ENCODE measurements at places on chromosomes 2 and 18.

DNA sequence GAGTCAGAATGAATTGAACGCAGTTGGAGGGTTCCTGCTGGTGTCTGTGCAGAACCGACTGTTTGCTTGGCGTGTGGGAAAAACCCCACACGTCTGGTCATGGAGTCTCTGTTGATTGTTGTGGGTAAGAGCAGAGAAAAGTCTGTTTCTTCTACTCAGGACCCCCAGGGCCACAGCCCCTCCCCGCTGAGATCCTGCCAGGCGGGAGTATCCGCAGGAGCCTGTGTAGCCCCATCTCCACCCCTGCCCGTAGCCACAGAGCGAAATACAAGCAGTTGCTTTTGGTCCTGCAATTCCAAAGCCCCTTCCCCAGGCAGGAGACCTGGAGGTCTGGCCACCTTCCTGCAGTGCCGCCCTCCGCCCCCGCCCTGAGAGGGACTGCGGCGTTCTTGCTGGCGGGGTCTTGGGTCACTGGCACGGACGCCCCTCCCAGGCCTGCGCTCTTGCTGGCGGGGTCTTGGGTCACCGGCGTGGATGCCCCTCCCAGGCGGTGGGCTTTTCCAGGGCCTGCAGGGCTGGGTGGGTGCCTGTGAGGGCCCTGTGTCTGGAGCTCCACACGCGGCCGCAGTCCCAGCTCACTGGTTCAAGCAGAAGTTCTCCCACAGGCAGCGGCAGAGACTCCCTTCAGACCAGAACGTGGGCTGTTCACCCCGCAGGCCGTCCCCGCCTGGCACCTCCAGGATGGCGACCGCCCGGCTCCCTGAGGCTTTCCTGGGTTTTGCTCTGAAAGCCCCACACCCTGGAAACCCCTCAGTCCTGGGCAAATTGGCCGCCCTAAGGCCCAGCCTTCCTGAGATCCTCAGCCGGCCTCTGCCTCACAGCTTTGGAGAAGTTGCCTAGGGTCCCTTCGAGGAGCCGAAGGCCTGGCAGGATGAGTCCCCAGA is 76.0 kb upstream of the CTDP1 start:
- no peak for DNase-seq

DNA sequence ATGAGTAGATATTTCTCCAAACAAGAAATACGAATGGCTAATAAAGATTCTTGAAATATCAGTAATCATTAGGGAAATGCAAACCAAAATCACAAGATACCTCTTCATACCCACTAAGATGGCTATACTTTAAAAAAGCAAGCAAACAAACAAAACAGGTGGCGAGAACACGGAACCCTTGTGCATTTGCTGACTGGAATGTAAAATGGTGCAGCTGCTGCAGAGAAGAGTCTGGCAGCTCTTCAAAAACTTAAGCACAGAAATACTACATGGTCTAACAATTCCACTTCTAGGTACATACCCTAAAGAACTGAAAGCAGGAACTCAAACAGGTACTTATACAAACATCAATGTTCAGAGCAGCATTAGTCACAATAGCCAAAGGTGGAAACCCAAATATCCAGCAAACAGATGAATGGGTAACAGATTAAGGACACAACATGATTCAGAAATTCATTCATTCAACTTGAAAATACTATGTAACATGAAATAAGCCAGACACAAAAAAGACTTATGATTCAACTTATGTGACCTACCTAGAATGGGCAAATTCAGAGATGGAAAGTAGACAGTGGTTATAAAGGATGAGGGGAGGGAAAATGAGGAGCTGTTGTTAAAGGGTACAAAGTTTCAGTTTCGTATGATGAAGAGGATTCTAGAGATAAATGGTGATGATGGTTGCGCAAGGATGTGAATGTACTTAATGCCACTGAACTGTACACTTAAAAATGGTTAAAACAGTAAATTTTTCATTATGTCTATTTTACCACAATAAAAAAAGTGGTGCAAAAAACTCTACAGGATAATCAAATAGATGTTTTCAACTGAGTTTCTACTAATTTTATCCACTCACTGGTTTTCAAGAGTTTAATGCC is 26.9 kb upstream of the GPR75 start:
- no peak for DNase-seq

DNA sequence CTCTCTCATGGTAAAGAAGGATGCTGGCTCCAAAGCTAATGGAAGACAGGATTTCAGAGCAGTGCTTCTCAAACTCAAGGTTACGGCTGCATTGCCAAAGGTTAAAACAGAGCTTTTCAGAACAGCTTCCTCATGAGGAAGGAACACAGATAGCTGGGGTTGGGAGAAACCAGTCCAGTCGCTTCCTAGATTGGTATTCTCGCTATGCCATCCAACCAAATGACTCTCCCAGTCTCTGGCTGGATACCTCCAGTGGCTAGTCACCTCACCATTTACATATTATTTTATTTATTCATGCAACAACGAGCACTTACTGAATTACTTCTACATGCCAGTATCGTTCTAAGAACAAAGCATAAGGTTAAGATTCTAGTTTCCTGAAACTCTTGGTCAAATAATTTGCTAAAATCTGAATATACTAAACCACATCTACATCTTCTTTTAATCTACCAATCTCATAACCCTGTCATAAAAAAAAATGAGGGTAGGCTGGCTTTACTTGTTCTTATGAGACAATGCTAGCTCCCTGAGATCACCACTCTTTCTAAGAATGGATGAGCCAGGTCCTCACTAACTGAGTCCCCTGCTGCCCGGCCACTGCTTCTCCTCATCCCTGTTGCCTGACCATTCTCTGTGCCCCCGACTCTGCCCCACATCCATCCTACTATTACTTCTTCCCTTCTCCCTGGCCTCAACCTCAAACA is 20.4 kb downstream of the KDSR start:
- no peak for DNase-seq

GRCh38 chr2:104504331-104505073 is 349.4 kb upstream of the POU3F3 start:
- DNase-seq, result no peak

- DNase-seq, result no peak
These were observed 240.9 kb downstream of the SLC8A1 start for GRCh38 chr2:40210968-40211353.

DNA sequence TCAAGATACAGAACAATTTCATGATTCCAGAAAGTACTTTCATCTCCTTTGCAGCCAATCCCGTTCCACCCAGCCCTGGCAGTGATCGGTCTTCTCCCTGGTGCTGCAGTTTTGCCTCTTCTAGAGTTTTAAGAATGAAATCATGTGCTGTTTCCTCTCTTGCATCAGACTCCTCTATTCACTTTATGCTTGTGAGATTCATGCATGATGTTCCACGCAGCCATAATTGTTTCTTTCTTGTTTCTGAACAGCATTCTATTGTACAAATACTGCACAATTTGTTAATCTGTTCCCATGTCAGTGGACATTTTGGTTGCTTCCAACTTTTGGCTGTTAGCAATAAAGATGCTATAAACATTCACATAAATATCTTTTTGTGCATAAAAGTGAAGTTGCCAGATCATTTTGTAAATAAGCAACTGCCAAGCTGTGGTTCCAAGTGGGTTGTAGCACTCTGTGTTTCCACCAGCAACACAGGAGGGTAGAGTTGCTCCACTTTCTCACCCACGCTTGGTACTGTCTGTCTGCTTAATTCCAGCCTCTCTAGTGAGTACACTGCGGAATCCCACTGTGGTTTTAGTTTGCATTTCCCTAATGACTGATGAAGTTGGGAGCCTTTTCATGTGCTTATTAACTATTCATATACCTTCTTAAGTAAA is 104.5 kb downstream of the TWIST2 start:
- DNase-seq, result no peak

DNA sequence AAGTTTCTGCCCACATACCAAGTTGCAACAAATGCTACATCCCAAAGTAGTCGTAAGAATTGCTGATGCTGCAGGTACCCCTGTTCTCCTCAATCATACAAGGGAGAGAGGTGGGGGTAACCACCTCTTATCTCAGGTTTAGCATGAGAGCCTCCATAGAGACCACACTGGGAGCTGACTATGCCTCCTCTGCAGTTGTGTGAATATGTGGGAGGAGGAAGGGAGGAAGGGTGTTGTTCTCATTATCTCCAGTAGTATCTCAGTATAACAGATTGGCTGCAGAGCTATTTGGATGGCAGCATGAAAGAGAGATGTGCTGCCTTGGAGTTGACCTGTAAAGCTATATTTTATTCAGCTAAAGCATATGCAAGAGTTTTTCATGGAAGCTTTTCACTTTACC is 690.7 kb downstream of the KCNJ3 start:
- no peak for DNase-seq

DNA sequence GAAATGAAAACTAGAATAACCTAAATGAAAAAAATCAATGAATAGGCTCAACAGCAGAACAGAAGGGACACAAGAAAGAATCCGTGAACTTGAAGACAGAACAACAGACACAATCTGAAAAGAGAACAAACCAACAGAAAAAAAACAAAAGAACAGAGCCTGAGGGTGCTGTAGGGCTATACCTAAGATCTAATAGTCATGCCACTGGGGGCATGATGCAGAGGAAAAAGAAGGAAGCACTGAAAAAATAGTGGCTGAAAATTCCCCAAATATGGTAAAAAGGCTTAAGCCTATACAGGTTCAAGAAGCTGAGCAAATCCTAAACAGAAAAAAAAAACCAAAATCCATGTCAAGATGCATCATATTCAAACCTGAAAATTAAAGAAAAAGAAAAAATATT is 50.3 kb downstream of the KANSL3 start:
- no peak for DNase-seq

DNA sequence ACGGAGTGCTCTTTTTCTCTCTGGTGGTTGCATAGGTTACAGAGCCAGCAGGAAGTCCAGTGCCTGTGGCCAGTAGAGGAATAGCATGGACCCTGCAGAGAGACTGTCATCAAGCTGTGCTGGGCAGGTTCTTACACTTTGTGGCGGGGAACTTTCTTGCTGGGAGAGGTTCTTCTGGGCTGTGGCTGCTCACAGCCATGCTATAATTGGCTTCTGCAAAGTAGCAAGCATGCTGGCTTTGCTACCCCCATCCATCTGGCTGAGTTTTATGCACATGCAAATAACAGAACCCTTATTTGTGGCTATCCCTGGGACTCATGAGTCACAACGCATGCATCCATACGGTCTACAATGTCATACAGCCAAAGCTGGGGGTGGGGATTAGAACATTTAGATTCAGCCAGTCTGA is 68.9 kb downstream of the PLCL1 start:
- no peak for DNase-seq

- DNase-seq, result no peak
These were observed 34.5 kb downstream of the SLC4A3 start for GRCh38 chr2:219661955-219662395.

- no peak for DNase-seq
These were observed 67.9 kb upstream of the PIK3C3 start for GRCh38 chr18:41887100-41887499.

DNA sequence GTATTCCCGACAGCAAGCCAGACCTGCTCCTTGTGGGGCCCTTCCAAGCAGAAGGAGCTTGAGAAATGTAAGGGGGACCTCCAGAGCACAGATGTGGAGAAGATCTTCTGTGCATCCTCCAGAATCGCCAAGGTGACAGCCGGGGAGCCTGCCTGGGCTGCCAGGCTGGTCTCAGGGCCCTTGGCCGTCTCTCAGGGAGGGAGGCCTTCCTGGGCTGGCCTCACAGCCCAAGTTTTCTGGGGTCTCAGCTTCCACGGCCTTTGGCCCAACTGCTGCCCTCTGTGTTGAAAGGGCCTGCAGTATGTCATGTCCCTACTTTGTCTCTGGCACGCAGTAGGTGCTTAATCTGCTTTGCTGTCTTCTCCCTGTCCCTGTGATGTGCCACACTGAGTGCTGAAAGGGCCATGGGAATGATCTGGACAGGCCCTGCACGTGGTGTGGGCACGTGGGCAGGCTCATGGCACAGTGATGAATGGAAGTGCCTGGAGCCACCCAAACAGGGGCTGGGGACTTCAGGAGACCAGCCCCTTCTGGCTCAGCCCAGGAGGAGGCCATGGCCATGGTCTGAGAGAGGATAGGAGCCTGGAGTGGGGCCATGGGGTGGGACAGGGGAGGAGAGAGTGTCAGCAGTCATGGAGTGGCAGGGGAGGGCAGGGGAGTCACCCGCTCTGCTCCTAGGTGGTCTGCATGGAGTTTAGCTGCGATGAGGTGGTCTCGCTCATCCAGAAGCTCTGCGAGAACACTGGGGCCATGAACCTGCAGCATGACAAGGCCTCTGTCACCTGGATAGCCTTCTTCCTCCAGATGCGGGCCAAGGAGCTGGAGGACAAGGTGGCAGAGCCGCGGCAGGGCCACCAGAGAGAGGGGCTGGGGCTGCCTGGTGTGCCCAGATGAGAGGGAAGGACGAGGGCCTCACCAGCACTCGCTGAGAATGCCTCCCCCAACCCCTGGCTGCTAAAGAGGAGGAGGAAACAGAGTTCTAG is 35.4 kb downstream of the HJURP start:
- no peak for DNase-seq

- DNase-seq, result no peak
These were observed 32.2 kb downstream of the THADA start for GRCh38 chr2:43563679-43564078.

- no peak for DNase-seq
These were observed 318.5 kb upstream of the CWC22 start for GRCh38 chr2:180325416-180326120.

DNA sequence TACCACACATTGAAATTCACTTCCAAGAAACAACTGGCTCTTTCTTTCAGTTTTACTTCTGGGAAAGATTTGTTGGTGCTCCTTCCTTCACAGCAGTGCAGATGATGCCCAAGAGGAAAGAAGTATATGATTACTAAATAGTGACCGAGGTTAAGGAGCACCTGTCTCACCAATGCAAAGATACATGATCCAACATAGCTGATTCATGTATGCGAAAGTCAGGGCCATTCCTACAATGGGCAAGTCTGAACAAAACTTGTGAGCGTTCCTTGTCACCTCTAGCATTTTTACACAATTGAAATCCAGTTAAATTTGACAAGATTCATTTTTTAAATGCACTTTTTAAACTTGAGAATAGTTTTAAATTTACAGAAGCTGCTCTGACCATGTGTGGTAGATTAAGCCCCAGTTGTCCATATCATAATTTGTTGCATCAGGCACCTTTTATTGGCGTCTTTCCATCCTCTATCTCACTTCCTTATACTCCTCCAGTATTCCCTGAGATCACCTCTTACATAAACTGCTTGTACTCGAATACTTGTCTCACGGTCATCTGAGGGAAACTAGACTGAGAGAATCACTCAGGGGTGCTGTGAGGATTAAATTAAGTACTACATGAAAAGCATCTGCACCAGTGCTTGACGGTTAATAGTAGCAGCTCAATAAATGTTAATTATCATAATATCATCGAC is 438.8 kb upstream of the CDH20 start:
- DNase-seq, result no peak

GRCh38 chr2:67917332-67918054 is 145.3 kb downstream of the C1D start:
- DNase-seq, result no peak

GRCh38 chr2:133836691-133837345 is 268.6 kb upstream of the NCKAP5 start:
- no peak for DNase-seq

- DNase-seq, result no peak
These were observed 1149.5 kb upstream of the FANCL start for GRCh38 chr2:59390581-59390980.
